CD8-positive, alpha-beta memory T cell (primary cell): ENCODE measurements at places on chromosomes 5 and 9. TPM values are rescaled to one million over a fixed set of nuclear protein-coding genes. Genes with fewer than 3 reads are reported as not detected.

DNA sequence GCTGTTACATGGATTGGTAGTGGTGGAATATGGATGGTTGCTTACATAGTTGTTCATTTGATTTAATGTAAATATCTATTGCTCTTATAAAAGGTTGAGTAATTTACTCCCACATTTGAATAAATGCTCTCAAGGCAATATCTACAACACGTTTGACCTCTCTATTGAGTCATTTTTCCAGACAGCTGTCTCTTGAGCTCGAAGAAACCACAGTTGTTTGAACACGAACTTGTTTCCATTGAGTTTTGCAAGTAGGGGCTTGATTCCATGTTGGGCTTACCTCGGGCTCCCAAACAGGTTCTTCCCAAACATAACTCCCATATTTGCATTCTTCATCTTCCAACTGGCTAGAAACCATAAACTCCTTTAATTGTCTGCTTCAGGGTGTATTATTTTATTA, 115.0 kb upstream of the HMHB1 start:
- no peak for DNase-seq

The TNFSF8 gene
- 72.6 TPM for total RNA-seq

The RASGRF2 gene
- 13.5 TPM for total RNA-seq

The PCDHGB7 gene
- total RNA-seq = not detected

- no peak for DNase-seq
These were observed 75.7 kb downstream of the AMBP start for GRCh38 chr9:114002271-114002985.
